NCI-H187 (cell line): ENCODE measurements at places on chromosomes 1 and 21.
A peak's percentile ranks its signal among the peaks of the same experiment; 100 is the strongest.

DNA sequence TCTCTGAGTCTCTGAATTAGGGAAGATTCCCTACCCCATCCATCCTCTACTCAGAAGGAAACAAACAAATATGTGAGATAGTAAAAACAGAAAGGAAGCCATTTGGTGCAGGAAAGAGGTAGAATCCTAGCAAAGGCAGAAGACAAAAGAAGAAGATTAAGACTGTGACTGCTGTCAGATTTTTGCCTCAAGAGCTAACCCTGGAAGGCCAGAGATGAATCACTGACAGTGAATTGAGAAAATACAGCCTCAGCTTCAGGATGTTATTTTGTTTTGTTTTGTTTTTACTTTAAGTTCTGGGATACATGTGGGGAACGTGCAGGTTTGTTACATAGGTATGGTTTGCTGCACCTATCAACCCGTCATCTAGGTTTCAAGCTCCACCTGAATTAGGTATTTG lies 31.7 kb downstream of the DSTYK start:
- no peak for DNase-seq

GRCh38 chr1:4550941-4551340 lies 103.5 kb upstream of the AJAP1 start:
- no peak for DNase-seq

DNA sequence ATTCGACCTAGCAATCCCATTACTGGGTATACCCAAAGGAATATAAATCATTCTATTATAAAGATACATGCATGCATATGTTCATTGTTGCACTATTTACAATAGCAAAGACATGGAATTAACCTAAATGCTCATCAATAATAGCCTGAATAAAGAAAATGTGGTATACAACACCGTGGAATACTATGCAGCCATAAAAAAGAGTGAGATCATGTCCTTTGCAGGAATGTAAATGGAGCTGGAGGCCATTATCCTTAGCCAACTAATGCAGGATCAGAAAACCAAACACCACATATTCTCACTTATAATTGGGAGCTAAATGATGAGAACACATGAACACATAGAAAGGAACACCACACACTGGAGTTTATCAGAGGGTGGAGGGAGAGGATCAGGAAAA lies 69.5 kb upstream of the TNR start:
- no peak for DNase-seq

- no peak for DNase-seq
Measured at GRCh38 chr21:46500224-46500861, 41.7 kb downstream of the DIP2A start.

GRCh38 chr1:163038928-163039706 lies 30.0 kb upstream of the RGS4 start:
- DNase-seq: no peak

DNA sequence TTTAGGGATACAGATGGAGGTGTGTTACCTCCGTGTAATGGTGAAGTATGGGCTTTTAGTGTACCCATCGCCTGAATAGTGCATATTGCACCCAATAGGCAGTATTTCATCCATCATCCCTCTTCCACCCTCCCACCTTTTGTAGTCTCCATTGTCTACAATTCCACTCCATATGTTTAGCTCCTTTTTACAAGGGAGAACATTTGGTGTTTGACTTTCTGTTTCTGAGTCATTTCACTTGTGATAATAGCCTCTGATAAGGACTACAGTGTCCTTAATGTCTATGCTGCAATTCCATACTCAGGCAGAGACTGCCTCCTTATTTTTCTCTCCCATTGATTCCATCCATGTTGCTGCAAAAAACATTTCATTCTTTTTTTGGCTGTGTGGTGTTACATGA lies 48.7 kb downstream of the OVGP1 start:
- no peak for DNase-seq

DNA sequence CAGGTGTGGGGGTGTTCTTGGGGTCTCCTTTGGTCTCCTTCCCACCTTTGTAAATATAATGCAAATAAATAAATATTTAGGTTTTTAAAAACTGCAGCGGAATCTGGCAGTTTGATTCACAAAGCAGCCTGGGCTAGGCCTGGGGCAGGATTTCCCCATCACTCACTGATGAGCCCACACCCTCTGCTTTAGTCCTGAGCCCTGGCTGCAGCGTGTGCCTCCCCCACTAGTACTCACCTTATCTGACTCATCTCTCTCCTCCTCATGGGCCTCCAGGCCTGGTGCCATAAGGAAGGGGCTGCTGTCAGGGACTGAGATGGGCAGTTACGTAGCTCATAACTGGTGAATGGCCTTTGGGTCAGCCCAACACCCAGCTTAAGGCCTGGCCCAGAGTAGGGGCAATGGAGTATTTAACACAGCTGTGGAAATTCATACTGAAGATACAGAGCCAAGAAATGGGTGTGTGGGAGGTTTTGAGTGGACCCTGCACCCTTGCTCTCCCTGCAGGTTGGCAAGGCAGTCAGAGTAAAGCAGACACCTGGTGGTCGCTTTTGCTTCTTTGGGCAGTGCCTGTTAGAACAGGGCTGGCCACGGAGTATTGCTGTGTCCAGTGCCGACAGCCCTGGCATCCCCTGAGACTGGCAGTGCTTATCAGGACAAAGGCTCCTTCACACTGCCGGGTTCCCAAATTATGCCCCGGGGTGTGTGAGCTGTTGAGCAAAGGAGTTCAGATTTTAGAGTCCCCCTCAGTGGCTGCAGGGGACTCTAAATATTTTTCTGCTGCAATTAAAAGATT lies 39.7 kb downstream of the AZIN2 start:
- no peak for DNase-seq

DNA sequence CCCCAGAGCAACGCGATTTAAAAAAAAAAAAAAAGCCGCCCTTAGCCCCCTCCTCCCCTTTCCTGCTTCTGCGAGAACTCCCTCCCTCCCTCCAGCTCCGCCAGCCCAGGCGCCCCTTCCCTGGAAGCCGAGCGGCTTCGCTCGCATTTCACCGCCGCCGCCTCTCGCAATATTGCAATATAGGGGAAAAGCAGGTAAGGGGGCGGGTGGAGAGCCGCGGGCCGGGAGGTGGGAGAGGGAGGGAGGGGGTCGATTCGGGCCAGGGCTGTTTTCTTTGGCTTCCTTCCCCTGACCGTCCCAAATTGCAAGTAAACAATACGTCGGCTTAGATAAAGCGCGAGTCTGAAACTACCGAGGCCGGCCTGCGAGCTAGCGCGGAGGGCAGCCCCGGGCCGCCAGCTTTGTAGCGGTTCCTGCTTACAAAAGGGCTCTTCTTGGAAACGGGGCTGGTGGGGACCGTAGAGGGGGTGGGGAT lies 408 bp downstream of the LMO4 start:
- DNase-seq: peak; percentile 24

DNA sequence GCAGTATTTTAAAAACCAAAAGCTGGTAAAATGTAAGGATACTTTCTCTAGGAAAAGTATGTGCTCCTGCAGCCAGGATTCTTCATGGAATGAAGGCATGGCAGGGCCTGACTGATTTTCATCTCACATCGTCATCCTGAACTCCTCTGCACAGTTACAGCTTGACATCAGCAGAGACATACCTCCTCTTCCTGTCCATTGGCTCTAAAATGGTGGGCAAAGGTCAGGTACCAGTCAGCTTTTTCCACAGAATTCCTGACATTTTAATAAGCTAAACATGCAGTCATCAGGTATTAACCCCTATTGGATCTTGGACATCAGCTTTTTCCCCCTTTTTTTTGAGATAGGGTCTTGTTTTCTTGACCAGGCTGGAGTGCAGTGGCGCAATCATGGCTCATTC lies 5.8 kb downstream of the PCNT start:
- no peak for DNase-seq
